Esophagus squamous epithelium (tissue), 5 donors: ENCODE measurements at places on chromosomes 13 and 19.

DNA sequence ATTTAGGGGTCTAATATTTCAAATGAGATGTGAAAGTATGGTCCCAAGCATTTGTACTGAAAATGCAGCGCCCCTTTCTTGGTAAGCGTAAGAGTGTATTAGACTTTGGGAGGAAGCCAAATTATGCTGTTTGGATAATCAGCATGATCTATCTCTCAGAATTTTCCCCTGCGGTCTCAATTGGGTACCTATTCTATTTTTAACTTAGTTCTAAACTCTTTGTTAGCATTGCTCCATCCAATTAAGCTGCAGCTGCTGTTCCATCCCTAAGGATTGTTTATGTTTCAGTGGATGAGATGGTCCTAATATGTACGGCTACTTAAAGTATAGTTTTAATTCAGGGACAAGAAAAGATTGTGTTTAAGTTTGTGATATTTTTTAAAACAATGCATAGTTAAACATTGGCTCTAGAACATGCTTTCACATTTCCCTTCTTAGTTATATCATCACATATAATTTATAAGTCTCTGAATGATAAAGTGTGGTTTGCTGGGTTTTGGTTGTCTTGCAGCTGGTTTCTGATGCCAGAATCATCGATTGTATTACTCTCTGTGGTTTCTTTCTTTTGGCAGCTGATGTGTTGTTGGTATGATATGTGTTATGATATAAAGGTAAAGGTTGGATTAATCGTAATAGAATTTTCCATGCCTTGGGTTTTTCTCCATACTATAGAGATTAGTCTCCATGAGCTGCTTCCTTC, 15.0 kb downstream of the POLR1D start:
- DNase-seq = no peak

DNA sequence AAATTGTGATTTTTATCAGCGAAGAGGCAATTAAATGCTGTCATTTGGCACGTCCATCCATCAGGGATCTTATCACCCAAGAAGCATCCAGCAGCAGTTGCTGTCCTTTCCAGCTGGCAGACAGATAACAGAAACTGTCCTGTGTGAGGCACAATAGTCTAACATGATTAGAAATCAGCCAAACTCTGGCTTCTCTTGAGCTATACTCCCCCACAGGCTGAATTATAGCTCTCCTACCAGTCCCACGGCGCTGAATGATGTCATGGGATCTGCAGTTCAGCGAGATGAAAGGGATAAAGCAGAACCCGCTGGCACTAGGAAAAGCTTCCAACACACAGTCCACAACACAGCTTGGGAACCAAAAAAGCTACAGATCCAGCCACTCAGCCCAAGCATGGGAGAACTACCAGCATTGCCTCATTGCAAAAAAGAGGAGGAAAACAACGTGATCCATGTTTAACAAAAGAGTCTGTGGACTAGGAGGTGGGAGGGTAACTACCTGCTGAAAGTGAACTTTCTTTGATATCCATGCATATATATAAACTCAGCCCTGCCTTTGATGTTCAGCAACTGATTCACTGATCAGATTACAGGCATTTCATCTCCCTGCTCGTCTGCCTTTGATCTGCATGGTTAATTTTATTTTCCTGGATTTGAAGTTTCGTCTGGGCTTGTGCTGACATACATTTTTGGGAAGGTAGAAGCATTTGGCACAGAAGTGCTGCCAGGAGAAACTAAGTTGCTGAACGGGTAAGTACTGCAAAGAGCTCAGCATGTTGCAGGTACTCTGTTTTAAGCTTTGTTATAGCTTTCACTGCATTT, at the start of gene TNFRSF19:
TSS of gene TNFRSF19 (plus strand) at position 314 of the 822 bp plus-strand sequence. CDS start 19,772 bp downstream, outside the sequence.
- no peak for DNase-seq

DNA sequence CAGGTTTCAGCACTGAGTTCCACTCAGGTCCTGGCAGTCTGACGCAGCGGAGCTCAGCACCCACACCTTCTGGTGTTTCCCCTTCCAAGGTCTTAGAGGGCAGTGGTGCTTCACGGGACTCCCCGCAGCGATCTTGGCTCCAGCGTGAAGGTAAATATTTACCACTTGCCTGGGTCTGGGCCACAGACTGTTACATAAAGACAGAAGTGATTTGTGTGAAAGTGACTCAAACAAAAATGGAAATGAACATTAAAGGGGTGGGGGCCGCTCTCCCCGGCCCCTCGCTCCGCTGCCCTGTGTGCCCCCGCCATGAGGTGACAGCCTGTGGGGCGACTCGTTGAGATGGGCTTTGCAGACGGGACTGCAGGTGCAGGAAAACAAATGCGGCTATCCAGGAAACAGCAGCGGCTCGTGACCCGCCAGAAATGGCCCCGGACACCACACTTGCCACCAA, 55.0 kb downstream of the GGACT start:
- no peak for DNase-seq

DNA sequence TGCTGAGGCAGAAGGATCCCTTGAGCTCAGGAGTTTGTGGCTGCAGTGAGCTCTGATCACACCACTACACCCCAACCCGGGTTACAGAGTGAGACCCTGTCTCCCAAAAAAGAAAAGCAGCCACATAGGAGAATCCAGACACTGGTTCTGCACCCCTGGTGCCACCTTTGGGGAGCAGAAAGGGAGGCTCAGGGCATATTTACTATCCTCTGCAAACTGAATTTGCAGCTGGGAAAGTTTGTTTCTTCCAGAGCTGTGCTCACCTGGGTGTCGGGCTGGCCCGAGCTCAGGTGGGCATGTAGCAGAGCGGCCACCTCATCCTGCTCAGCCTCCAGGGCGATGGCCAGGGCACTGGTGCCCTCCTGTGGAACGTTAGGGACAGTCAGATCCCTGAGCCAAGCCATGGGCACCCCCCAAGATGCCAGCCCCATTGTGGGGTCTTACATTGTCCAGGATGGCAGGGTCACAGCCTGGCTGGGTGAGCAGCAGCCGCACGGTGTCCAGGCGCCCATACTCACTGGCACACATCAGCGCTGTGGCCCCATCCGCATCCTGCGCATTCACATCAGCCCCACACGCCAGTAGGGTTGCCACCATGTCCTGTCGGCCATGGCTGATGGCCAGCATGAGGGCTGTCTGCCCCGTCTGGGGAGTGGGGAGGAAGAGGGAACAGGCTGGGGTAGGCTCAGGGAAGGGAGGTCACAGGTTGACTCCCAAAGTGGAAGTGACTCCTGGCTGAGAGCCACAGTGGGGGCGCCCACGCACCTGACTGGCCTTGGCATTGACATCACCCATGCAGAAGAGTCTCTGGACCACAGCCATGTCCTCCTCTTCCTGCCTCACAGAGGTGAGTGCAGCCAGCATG, 3.1 kb downstream of the RPS28 start:
- no peak for DNase-seq

DNA sequence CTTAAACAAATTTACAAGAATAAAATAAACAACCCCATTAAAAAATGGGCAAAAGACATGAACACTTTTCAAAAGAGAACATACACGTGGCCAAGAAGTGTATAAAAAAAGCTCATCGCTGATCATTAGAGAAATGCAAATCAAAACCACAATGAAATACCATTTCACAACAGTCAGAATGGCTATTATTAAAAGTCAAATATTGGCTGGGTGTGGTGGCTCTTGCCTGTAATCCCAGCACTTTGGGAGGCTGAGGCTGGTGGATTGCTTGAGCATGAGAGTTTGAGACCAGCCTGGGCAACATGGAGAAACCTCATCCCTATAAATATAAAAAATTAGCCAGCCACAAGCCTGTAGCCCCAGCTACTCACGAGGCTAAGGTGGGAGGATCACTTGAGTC, 89.9 kb downstream of the UBL3 start:
- no peak for DNase-seq

GRCh38 chr19:33143897-33144405, 12.0 kb downstream of the WDR88 start:
- no peak for DNase-seq

- no peak for DNase-seq
Measured at GRCh38 chr19:1513499-1514294, 878 bp upstream of the ADAMTSL5 start.

DNA sequence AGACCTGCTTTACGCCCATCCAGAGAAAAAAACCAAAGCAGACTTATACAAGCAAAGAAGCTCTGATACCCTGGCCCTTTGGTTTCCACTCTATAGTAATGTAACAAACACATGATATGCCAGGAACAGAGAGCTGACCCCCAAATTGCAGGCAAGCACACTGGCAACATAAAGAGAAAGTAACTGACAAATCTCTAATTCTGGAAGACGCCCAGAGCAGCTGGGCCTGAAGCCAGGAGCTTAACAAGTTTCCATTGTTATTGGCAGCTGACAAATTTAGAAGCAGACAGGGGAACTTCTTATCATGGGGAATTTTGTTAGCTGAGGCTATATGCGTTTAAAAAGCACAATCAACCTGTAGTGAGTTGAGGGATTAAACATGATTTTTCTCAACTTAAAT, 158.0 kb downstream of the DLEU7 start:
- DNase-seq = no peak

DNA sequence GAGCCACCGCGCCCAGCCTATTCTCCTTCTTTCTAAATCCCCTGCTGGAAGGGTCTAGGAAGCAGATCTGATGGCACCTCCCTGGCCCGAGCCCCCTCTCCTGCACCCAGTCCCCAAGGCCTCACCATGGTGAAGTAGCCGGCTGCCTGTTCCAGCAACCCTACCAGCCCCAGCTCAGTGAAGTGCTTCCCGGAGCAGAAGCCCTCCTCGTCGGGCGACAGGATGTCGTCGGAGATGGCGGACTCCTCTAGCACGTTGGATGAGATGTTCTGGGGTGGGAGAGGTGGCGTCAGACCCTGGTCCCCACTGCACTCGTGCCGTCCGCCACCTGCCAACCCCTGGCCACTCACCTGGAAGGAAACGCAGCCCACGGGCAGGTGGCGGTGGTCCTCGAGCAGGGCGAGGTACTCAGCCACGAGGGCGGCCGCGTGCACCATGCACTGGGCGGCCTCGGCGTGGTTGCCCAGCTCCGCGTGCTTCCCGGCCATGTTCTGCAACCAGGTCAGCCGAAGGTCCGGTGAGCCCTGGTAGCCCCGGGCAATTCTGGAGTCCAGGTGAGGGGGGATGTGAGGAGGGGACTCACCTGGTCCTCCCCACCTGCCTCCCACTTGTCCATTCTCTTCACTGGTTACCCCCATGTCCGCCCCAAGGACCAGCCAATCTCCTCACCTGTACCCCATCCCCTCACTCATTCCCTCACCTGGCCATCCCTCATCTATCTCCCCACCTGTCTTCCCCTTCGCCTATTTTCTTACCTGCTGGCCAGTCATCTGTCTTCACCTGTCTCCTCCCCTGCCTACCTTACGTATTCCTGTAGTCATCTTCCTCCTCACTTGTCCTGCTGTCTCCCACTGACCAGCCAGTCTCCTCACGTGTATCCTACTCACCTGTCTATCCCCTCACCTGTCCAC, 11.5 kb upstream of the KANK2 start:
- DNase-seq = no peak

GRCh38 chr13:49616676-49617065, 11.6 kb upstream of the ARL11 start:
- DNase-seq = no peak

DNA sequence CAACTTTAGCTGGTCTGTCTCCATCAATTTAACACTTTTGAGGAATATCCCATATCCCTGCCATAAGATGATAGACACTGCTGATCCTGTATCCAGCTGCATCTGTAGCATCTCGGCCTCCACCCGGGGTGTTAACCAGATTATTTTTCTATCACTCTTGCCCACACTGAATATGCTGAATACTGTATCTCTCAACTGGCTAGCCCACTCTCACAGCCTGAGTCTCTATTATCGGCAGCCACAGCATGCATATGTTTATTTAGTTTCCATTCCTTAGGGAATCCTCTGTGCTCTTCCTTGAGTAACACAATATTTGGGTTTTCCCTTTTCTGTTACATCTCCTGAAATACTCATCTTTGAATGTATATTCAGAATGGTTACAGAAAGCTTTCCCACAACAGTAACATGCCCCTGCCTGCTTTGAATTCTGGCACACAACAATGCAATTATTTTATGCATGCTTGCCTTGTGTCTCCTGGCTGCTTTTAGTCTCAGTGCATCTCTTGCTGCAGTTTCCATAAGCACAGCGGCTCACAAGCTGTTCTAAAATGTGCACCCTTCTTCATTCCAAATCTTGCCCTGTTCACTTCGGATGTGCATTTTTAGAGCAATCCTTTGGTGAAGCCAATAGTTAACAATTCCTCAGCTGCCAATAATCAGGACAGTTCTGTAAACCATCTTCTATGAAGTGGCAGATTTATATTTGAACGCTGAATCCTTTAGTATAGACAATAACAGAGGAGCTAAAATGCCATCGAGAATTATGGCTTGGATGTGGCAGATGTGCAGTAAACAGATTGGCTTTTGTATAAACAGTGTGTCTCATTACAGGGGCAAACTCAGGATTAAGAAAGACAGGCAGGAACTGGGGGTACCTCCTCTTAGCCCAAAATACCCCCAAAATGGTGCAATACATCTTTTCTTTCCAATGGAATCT, 261.9 kb upstream of the SOX21 start:
- no peak for DNase-seq

- DNase-seq = no peak
Measured at GRCh38 chr19:49165111-49165750, 7.6 kb downstream of the TRPM4 start.

DNA sequence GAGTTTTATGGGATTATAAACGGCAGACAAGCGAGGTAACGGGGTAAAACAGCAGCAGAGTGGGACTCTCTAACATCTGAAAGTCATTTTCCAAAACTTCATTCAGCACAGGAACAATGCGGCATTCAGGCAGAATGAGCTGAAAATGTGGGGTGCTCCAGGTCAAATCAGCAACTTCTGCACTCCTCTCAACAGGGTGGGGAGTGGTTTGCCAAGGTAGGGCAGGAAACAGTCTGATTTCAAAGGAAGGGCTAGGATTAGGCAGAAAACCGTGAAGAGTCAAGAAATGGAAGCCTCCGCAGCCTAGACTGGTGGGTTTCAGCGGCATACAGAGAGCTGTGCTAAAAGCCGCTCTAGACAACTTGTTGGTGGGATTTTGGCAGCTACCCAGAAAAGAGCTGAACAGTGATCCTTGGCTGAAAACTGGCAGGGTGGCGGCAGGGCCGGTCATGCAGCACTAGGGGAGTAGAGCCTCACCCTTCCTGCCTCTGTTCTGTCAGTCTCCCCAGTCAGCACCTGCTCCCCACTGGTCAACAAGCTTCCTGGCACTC, 154.2 kb upstream of the KLF12 start:
- no peak for DNase-seq

GRCh38 chr13:47594833-47595232, 406.2 kb downstream of the SUCLA2 start:
- DNase-seq = no peak

DNA sequence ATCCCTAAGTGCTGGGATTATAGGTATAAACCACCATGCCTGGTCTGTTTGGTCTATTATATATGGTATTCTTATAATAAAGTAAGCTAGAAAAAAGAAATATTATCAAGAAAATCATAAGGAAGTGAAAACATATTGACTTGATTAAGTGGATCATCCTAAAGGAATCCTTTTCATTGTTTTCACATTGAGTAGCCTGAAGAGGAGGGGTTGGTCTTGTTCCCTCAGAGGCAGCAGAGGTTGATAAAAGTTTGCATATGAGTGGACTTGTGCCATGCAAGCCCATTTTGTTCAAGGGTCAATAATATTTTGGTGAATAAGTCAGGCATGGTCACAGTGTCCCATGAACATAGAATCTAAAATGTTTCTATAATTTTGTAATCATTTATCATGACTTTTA, 52.7 kb downstream of the ZNF627 start:
- DNase-seq = no peak
